ENCODE measurements at places on chromosomes 5 and 9.

- DNase-seq, result no peak
Measured at GRCh38 chr9:136178061-136178772, 26.7 kb downstream of the LHX3 start.

DNA sequence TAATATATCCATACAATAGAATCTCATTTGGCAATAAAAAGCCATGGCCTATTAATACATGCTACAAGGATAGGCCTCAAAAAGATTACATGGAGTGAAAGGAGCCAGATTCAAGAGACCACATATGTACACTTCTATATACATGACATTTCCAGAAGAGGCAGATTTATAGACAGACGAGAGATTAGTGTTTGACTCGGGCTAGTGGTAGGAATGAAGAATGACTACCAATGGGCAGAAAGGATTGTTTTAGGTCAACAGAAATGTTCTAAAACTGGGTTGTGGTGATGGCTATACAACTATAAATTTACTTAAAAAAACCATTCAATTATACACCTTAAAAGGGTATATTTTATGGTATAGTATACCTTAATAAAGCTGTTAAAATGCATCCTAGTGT, 41.9 kb downstream of the SETX start:
- DNase-seq, result no peak

GRCh38 chr5:14362491-14362890, 219.1 kb upstream of the OTULINL start:
- DNase-seq, result no peak

DNA sequence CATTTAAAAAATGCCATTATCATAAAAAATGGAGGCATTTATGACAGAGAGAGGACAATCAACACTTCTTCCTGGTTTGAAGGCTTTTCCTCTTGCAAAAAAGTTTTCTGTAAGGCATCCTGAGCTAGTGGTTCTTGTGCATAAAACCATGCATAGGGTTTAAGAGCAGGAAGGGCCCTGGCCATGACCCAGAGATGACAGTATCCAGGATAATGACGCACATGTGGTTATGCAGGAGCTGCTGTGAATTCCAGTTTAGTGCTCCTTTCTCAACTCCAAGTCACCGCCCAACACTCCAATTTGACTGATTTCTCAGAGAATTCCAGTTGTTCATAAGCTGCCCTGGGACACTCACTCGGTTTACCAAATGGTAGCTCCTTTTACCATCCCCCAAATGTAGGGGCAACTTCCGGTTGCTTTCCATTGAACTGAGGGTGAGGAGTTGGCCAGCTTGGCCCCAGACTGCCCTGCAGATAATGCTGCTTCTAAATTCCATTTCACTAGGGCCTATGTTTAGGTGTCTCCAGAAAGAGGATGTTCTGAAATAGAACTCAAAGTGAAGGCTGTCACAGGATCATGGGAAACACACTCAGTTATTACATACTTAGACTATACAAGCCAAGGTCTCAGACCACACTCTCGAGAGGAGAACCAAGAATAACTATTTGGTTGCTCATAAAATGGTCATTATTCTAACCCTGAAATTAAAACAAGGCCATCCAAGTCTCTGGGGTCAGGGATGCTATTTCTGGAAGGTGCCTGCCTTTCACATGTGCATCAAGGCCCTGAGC, 179.1 kb downstream of the SLIT3 start:
- DNase-seq, result no peak

- DNase-seq, result no peak
Measured at GRCh38 chr9:74770508-74771261, 117.0 kb downstream of the TRPM6 start.

DNA sequence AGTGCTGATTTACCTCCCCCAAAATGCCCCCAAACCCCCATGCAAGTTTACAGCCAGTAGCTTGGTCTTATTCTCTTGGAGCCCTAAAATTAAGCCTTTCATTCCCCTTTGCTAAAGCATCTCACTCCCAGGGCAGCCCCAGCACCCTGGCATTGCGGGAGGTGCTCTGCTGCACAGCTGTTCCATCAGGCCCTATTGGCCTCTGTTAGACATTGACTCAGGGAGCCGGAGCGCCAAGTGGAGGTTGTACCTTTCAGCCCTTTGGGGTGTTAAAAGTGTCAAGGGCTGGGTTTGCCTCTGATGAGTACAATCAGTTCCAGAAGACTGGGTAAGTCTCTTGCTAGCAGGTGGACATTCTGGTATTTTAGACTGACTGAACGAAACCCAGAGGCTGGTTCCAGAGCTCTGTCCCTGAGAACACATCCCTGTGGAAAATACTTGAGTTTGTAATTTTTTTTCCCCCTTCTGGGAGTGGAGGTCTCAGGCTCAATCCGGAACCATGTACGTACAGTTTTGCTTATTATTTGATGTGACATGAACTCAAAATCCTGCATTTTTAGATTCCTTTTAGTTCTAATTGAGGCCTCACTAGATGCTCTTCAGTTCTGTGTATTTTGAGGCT, 102.4 kb downstream of the UBE2R2 start:
- DNase-seq, result no peak

GRCh38 chr5:85538362-85538761, 1079.4 kb upstream of the COX7C start:
- no peak for DNase-seq

DNA sequence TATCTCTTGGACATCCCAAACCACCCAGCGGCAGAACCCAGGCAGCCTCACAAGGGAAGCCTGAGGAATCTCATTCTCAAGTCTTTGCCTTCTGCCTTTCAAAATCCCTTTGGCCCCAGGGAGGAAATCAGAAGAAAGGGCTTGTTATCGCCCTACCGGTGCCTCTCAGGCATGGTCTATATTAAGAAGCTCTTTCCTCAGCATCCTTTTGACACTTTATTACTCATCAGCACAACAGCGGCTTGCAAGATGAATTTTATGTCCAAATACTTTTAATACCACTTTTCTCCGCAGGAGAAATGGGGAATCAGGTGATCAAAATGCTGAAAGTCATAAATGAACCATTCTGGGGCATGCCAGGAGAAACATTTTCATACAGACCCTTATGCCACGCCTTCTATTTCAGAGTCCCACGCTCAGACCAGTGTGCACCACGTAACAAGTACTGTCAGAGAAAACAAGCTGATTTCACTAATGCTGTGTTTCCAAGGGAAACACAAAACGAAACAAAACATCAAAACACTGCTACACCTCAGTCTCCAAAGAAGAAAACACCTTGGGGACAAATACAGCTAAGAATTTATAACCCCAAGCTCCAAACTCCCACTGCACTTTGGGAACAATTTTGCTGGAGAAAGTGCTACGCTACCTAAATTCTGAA, 30.0 kb downstream of the RAPGEF1 start:
- peak; percentile 70 for DNase-seq

- peak; percentile 7 for DNase-seq
Measured at GRCh38 chr5:66143473-66144073, 527 bp upstream of the SREK1 start.

- peak; percentile 36 for DNase-seq
Measured at GRCh38 chr9:20884985-20885593, 146.4 kb downstream of the HACD4 start.

GRCh38 chr9:103798620-103799019, 295.5 kb upstream of the SMC2 start:
- peak; percentile 94 for DNase-seq

DNA sequence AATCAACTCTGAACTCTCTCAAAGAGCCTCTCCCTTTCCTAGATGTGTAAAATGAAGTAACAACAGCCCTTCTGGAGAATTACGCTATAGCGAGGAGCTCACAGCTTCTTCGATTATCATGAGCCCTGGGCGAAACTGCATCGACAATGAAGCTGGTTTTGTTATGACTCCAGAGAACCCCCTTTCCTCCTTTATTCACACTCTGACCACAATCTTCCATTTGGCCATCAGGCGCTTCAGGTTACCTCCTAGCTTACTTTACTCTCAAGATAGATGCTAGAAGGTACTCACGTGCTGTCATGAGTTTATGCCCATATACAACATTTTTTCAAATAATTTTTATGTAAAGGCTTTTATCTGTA, 362.7 kb upstream of the RFX3 start:
- DNase-seq, result no peak

GRCh38 chr5:33381243-33381642, 59.5 kb upstream of the TARS1 start:
- DNase-seq, result no peak

DNA sequence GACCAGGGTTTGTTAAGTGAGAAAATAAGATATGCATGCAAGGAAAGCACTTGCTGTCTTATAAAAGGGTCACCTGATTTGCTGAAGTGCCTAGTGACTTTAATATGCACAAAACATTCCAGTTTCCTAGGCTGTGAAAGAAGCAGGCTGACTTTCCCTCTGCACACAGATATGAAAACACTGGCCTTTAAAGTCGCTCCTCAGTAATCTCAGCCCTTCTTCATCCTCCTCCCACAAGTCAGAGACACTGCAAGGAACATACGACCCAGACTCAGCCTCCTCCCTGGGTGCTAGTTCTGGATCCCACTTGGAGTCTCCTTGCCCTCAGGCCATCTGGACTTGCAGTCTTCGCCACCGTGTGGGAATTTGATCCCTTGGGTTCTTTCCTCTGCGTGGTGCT, 166.1 kb downstream of the CFAP90 start:
- DNase-seq, result no peak

- no peak for DNase-seq
Measured at GRCh38 chr5:181160152-181160754, 12.9 kb downstream of the OR2V2 start.

- DNase-seq, result peak; percentile 60
Measured at GRCh38 chr5:68287976-68288706, 72.6 kb downstream of the PIK3R1 start.

- DNase-seq, result no peak
Measured at GRCh38 chr9:19117039-19117716, 10.1 kb downstream of the PLIN2 start.

DNA sequence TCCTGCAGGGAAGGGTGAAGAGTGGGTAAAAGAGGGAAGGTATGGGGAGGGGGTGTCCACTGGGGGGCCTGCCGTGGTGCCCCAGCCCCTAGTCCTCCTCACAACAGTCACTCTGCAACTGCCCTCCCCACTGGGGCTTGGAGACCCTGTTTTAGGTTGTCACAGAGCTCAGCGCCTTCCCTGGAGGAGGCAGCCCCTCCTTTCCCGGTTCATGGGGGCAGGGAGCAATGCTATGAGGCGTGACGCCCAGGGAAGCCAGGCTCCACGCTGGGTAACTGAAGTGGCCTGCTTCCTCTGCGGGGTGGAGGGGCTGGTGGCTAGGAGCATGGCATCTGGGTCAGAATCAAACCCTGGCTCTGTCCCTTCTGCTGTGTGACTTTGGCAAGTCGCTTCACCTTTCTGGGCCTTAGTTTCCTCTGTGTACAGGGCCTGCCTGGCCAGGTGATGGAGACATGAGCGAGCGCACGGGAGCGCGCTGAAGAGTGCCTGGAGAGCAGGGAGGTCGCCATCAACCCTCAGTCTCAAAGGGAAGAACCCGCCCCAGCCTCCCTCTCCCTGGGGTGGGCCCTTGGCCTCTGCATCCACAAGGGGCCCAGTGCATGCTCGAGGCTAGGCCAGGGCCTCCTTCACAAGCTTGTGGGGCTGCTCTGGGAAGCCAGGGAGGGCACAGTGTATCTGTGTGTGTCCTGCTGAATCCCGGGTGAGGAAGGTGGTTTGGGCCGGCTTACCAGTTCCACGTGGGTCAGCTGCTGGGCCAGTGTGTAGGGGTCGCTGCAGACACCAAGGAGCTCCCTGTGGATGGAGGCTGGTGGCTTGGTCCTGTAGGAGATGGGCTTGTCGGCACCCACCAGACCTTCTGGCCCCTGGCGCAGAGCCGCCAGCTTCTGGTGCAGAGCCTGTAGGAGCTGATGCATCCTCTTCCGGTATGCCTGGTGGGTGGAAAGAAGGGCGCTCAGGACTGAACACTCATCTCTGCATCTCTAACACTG, 56.4 kb upstream of the RNF130 start:
- no peak for DNase-seq

GRCh38 chr5:154892369-154892771, 33.9 kb downstream of the CNOT8 start:
- DNase-seq, result no peak

GRCh38 chr5:154757814-154758406, 2.7 kb downstream of the LARP1 start:
- peak; percentile 90 for DNase-seq

GRCh38 chr5:142831009-142831383, 60.8 kb downstream of the ARHGAP26 start:
- no peak for DNase-seq

DNA sequence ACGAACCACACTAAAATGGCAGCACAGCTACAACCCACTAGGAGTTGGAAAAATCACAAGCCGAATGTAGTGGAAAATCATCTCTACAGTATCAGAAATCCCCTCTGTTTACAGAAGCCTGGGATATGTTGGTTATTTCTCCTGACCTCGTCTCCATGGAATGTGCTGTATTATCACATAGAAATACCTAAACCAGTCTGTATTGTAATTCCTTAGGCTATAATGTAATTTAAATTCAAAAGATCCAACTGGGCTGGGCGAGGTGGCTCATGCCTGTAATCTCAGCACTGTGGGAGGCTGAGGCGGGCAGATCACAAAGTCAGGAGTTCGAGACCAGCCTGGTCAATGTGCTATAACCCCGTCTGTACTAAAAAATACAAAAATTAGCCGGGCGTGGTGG, 244.8 kb upstream of the MPDZ start:
- no peak for DNase-seq

DNA sequence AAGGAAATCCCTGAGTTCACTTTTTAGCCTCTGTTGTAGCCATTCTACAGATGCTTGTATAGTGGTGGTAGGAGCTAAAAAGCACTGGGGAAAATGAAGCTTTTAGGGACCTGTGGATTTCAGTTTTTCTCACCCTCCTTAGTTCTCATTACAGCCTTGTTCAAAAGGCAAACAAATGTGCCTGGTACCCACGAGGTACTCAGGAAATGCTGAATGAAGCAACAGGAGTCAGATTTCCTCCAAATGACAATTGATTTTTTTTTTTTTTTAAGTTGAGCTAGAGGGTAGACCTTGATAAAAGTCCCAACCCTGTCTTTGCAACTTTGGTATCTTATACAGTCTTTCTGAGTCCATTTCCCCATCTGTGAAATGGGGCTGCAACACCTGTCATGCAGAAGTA, 21.3 kb upstream of the TMOD1 start:
- no peak for DNase-seq

GRCh38 chr5:154291917-154292316, 101.4 kb downstream of the GALNT10 start:
- DNase-seq, result no peak

DNA sequence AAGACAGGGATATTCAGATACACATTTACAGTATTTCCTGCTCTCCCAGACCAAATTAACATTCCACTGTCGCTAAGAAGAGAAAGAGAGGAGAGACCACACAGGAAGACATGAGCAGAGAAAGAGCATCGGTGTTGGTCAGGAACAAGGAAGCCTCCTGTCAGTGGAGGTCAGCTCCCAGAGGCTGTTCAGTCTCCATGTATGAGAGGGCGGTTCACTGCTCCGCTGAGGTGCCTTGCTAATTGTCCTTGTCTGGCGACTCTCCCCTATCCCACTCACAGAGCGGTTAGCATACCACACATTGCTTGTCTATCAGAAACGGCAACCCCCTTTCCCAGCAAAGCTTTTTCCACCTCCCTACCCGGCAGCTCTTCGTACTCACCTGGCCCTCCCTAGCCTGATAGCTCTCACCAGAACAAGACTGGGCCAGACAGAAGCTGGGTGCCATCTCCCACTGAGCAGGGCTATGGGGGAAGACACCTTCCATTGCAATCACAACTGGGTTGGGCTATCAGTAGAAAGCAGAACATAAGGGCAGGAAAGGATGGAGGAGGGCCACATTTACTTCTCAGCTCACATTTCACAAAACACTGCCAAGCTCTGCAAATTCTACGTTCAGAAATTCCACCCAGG, 58.6 kb upstream of the LMNB1 start:
- peak; percentile 27 for DNase-seq

Measured in renal cortical epithelial cell (primary cell).